Thoracic aorta (tissue), 2 donors: ENCODE measurements at places on chromosomes 4 and X. TPM values are rescaled to one million over a fixed set of nuclear protein-coding genes. Genes with fewer than 3 reads are reported as not detected.

- DNase-seq = no peak
- H3K4me3 ChIP-seq = no peak overlapping the region
- no peak overlapping the region for H3K27ac ChIP-seq
Observed at GRCh38 chr4:15336410-15337167, 91.2 kb upstream of the C1QTNF7 start.

GRCh38 chr4:79759793-79760192 lies 313.2 kb downstream of the ANTXR2 start:
- no peaks in the 10 kb centered on the region for H3K36me3 ChIP-seq
- DNase-seq = no peak
- no peaks in the 10 kb centered on the region for H3K4me1 ChIP-seq
- H3K27me3 ChIP-seq = no peaks in the 10 kb centered on the region
- H3K27ac ChIP-seq = no peak overlapping the region

Gene GPR119
- not detected for total RNA-seq

Gene CXCL6
- not detected for total RNA-seq

Gene TBC1D9
- 17.5 TPM for total RNA-seq

Gene RHOXF2
- total RNA-seq = not detected
